EH (cell line): ENCODE measurements at places on chromosomes 1 and 21.

DNA sequence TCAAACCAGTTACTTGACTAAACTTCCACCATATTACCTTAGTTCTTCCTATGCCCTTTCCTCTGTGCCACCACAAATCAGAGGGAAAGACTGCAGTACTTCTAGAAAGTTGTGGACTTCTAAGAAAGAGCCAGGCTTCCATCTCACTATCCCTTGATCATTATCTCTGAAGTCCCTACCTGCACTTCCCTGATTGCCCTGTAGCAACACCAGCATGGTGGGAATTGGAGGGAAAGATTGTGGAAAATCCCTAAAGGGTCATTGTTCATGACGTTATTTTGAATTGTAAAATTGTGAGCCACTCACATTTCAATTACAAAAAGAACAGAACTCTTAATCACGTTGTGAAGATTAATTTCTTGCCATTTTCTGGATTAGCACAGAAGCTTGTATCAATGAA, 23.4 kb upstream of the KIAA1614 start:
- DNase-seq, result no peak

DNA sequence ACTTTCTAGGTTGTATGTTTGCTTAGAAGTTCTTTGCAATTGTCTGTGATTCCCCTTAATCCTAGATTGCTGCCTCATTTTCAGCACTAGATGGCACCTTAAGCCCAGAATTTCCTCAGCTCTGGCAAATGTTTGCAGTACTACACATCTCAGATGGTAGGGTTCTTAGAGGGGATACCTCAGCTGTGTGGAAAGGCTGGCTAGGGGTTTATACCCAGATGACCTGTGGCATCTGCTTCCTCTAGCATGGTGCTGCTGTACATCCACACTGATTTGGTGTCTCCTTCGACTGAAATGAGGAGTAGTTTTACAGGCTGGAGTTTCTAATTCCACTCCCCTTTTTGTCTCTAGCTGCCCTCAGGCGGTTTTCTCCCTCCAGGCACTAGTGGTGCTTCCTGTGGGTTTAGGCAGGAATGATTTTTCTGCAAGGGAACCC, 23.5 kb downstream of the ASB17 start:
- peak; percentile 45 for DNase-seq

GRCh38 chr1:159743651-159744410, 29.4 kb upstream of the CRP start:
- DNase-seq, result no peak

DNA sequence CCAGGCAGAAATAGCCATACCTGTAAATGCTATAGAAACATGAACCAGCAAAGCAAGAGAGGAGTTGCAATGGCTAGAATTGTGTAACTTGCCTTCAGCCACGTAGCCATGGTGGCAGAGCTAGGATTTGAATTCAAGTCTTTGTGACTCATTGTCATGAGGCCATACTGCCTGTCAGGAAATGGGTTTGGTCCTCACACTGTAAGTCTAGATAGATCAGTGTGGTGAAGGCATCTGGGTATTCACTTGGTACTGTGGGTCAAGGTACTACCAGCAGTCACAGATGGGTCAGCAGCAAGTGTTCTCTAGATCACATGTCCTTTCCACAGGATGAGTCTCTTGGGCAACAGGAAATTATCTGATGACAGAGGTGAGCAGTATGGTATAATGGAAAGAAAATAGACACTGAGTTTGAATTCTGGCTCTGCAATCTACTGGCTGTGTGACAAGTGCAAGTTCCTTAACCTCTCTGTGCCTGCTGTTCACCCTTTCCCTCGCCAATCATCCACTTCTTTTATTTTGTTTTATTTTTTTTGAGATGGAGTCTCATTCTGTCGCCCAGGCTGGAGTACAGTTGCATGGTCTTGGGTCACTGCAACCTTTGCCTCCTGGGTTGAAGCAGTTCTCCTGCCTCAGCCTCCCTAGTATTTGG, 36.9 kb downstream of the FGGY start:
- no peak for DNase-seq

- no peak for DNase-seq
These were observed 24.2 kb downstream of the CAPZB start for GRCh38 chr1:19461220-19461554.

DNA sequence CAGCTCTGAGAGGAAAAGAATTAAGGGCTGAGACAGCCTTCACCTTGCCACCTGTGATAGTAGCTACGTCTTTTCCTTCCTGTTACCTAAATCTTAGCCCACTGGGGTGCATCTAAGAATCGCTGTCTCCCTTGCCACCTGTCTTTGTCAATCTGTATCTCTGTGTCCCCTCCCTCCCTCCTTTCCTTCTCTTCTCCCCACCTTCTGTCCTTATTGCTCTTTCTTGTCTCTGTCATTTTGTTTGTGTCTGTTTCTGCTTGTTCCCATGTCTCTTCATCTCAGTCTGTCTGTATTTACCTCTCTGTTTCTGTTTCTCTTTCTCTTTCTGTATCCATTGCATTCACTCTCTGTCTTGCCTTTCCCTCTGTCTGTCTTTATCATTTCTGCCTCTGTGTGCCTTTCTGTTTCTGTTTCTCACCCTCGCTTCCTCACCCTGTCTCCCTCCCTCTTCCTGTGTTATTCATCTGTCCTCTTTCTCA, 30.2 kb downstream of the SLC22A15 start:
- DNase-seq, result no peak

DNA sequence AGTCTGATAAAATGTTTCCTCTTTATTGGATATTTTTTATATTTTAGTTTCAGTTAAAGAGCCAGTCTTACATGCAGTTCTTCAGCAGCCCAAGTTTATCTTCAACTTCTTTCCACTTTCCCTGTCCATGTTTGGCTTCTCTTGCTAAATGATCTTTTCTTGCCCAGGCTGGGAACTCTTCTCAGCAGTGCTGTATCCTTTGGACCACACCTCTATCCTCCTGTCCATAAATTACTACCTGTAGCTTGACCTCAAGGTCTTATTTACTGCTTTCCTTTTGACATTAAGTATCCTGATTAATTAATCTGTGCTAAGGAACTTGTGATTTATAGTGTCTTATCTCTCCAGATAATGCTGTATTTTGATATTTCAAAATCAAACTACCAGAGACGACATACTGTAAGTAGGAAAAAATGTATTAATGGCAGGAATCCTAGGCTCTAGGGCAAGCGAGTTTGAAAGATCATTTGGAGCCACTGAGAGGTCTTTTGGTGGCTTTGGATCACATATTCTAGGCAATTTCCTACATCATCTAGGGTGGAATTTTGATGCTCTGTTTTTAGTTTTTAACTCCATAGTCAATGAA, 20.5 kb upstream of the PDC start:
- DNase-seq, result no peak

GRCh38 chr1:203114202-203114601, 13.3 kb upstream of the ADORA1 start:
- no peak for DNase-seq

- peak; percentile 18 for DNase-seq
These were observed 6.2 kb upstream of the FAM76A start for GRCh38 chr1:27719286-27720251.

GRCh38 chr1:59452559-59452958, 155.7 kb downstream of the FGGY start:
- DNase-seq, result no peak

DNA sequence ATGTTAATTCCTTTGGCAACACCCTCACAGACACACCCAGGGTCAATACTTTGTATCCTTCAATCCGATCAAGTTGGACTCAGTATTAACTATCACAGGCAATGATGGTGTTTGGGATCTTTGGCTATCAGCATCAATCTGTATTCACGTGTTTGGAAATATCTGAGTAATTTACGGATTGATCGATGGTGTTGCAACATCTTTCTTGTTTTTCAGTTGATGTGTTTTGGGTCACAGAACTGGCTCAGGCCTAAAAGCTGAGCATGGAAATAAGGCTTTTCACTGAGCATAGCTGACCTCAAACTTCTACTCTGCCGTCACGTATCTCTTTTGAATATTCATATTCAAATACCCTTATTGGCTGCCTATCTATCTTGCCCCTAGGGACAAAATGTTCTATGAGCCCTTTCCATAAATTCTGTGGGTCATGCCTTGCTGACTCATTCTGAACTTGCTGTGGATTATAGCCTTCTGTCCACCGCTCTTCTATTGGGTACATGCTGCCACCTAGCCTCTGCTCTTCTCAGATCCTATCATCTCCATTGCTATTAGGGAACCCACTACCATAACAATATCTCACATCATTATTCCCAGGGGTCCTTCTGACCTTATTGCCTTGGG, 156.0 kb downstream of the PDE4B start:
- peak; percentile 60 for DNase-seq

DNA sequence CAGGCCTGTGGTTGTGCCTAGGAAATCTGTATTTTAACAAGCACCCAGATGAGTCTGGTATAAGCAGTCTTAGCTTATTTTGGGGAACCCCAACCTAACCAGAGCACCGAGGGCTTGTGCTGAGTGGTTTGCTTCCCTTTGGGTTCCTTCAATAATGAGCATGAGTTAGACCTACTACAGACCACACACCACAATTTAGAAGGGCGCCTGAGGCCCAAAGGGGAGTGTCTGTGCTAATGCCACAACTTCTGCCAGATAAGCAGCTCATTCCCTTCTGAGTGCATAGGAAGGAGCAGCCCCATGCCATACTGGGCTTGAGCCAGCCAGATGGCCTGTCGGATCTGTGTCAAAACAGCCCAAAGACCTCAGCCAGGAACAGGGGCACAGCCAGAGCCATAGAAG, 15.4 kb upstream of the LSS start:
- DNase-seq, result no peak

GRCh38 chr1:63730211-63730610, 43.6 kb upstream of the ROR1 start:
- peak; percentile 18 for DNase-seq

DNA sequence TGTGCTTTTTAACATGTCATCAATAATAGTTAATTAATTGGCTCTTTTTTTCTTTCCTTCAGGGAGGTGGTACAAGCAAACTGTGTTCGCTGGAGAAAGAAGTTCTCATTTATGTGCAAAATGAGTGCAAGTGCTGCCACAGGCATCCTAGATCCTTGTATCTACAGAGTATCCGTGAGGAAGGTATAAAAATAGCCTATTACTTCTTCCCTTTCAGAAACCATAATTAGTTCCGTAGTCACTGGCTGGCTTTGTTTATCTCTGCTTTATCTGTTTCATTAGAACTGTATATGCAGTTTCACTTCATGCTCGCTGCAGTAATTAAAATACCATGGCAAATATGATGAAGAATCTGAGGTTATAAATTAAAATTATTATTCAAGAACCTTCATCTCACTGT, 40.6 kb downstream of the EEIG2 start:
- peak; percentile 28 for DNase-seq

DNA sequence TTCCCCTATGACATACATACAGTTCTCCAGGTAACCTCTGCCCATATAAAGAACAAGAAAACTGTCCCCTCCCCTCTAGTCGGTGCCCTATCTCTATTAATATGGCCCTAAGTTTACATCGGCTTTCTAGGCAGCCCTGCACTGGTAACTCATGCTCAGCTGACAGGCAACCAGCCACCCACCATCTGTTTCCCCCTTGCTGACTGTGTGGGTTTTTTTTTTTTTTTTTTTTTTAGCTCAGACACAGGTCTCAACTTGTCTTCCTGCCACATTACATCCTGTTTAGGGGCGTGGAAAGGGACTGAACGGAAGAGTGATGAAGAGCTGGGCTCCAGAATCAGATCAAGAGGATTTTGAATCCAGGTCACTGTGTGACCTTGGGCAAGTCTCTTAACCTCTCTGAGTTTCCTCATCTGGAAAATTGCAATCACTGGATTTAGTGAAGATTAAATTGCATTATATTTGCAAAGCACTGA, 14.0 kb downstream of the LAPTM5 start:
- DNase-seq, result no peak

DNA sequence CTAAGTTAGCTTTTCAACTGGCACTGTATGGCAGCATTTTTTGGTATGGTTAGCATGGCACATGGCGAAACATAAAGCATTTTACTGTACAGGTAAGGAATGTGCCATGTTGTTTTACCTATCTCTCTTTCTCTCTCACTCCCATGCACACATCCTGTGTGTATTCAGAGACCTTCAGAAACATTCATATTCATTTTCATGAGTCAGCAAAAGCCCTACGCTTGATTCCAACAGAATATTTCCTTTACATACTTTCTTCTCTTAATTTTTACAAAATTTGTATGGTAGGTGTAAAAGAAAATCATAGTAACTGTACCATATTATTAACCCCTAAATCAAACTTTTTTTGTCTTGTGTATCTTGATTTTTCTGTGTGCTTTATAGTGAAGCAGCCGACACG, 10.3 kb downstream of the SRSF11 start:
- no peak for DNase-seq

DNA sequence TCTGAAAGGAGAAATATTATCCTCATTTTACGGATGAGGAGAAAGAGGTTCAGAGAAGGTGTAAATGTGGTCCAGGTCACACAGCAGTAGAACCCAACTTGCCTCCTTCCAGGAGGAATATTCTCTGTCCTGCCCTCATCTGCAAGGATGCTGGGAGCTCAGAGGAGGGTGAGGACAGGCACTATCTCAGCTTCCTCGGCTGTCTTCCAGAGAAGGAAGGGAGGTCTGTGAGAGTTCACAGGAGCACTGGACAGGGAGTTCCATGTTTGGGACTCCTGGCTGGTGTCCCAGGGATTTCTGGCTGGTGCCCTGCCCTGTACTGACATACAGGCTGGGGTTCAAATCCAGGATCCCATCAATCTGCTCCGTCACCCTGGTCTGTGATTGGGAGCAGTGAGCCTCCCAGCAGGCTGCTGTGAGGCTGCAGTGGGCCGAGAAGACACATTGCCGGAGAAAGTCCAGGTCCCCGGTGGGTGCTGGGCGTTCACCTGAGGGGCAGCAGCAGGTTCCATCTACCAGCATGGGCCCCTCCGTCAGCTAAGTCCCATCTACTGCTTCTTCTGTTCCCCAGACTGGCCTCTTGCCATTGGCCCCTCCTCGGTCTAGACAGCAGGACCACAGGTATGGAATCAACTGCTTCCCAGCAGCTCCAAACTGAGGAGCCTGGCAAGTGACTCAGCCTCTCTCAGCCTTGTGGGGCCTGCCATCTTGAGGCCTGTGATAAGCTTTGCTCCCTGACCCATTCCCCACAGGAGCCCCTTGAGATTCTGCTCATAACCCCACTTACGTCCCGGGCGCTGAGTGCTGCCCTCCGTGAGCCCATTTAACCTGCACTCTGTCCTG, 8.5 kb upstream of the BSND start:
- DNase-seq, result no peak

- DNase-seq, result peak; percentile 32
These were observed 29.4 kb upstream of the BMP8A start for GRCh38 chr1:39462074-39462473.

DNA sequence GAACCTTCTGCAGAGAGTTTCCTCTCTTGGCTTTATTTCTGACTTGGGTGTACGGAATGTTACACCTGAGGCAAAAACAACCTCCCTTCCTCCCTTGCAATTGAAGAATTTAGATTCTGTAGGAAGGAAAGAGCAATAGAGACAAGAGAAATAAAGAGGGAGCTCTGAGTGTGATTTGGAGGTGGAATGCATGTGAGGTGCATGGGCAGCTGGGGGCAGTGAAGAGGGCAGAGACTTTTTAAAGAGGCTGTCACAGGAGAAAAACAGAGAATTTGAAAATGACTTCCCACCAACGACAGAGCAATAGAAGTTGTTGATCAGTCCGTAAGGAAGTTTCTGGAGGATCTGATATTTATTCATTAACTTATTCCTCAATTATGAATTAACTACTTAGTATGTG, 172.0 kb upstream of the B3GALT2 start:
- DNase-seq, result no peak

- no peak for DNase-seq
These were observed 5.0 kb downstream of the LAPTM5 start for GRCh38 chr1:30752651-30752908.

- no peak for DNase-seq
These were observed 1.7 kb downstream of the SLC50A1 start for GRCh38 chr1:155137154-155137949.
